Activated effector memory CD4-positive, alpha-beta T cell treated with anti-CD3 and anti-CD28 coated beads, Interleukin-2, amount 50 U/mL, for 16 hours (primary cell): ENCODE measurements at places on chromosomes 6 and 20.

- no peak for DNase-seq
These were observed 97.3 kb downstream of the ANKRD60 start for GRCh38 chr20:58131151-58131550.

DNA sequence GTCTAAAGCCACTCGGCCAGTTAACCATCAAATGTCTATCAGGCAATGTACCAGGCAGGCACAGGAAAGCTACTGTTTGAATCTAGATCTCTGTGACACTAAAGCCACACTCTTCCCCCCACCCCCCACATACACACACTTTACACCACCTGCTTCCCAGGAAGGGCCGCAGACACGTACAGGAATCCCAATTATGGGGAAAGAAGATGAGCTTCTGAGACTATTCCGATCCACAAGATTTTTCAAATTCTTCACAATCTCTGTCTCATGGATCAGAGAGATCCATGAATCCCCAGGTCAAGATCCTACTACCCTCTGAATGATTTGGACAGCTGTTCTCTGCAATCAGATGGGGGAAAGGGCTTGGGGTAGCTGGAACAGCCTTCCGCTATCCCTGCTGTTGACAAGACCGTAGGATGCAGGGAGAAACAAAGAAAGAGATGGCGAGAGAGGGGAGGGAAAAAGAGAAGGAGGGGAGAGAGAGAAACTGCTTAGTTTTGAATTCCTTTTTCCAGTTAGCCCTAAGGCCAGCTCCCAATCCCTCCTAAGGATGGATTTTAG is 25.4 kb upstream of the RIMS4 start:
- no peak for DNase-seq

- peak; percentile 61 for DNase-seq
These were observed 734 bp downstream of the TPBG start for GRCh38 chr6:82364087-82365015.

DNA sequence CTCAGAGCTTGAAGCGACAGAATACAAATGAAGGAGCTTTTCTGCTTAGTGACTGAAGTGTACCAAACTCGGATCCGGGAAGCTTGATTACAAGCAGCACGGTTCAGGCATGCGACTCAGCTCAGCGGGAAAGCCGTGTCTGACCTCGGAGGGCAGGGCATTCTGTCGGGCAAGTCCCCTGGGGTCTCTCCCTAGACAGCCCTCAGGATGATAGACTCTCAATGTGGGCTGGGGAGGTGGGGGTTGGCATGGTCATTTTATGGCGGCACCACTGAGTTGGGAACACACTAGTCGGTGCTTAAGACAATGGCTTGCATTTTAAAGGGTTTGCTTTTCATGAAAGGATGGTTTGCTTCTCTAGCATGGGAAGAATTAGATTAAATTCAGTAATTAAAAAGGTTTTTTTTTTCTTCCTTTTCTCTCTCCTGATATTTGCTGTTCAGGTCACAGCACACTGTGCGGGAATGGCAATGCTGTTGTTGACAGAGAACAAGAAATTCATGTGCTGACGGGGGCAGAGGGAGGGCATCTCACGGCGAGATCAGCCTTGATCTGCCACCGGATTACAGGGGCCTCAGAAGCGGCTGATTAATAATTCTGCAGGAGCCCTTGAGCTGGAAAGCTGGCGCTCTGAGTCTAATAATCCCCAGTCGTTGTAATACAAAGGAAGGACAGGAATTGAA is 80.7 kb upstream of the TRAF3IP2 start:
- DNase-seq, result no peak

DNA sequence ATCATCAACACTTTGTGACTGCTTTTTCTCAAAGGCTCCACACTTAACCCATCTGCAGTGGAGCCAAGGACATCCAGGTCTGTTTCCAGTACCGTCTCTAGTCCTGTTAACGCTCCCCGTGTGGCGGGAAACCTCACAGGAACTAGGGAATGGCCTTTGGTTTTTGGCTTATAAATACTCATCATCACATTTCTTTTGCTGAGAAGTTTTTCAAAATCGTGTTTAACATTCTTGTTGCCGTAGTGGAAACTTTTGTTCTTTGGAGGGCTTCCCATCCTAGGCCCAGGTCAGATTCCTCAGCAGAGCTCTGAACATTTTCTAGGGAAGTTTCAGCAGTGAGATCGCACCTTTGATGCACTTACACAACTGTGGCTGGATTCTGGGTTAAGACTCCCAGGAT is 24.6 kb downstream of the DAAM2 start:
- DNase-seq, result no peak

GRCh38 chr6:160583794-160584193 is 80.3 kb downstream of the LPA start:
- no peak for DNase-seq

GRCh38 chr6:155201461-155202226 is 62.2 kb upstream of the CLDN20 start:
- DNase-seq, result no peak

DNA sequence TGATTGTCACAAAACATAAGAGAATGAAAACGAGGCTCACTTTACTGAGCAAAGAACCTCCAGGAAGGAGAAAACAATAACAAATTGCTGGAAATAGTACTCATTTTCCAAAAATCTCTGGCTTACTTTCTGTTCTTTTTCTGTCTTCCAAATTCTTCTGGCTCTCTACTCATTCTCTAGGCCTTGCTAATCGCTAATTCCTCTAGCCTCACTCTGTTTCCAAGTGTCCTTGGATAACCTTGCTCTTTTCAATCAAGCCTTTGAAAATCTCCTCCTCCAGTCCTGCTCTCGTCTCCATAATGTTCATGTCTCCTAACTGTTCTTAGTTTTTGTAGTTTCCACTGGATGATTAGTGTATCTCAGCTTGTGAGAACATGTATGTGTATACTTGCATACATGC is 96.2 kb upstream of the MAP7 start:
- no peak for DNase-seq

GRCh38 chr6:16018626-16019025 is 110.3 kb upstream of the MYLIP start:
- no peak for DNase-seq

DNA sequence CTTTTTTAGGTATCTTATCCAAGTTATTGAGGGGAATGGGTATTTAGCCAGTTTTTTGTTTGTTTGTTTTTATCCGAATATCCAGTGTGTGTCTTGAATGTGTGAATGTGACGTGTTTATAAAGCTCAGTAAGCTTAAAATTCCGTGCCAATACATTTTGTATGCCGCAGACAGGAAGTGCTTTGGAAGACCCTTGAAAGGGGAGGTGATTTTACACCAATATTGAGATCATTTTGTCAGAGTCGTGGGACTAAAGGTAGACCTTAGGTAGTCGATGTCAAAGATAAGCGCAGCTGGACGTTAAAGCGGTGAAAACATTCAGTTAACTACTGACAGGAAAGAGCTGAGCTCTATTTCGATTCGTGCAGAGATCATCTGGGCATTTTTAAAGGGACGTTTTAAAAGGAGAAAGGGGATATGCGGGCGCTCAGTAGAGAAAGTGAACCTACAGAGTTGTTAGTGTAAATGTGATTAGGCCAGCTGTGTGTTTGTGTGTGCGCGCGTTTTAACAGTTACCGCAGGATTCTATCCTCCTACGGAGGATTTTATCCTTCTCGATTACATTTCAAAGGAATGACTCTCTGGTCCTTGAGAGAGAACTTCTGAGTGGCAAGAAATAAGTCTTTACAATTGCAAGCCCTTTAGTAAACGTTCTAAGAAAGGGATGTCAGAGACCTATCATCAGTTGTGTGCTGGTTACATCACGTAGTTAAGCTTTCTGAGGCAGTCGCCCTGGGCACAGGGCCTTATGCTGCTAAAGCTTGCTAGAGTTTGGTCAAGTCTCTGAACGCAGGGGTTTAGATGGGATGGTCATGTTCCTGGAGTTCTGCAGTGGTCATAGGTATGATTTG is 625 bp upstream of the ECHDC1 start:
- DNase-seq, result no peak

- no peak for DNase-seq
These were observed 18.0 kb downstream of the HRH3 start for GRCh38 chr20:62202083-62202395.

GRCh38 chr6:29815118-29815750 is 12.4 kb upstream of the HLA-G start:
- DNase-seq, result no peak

GRCh38 chr6:43989581-43990146 is 137.6 kb downstream of the MRPL14 start:
- DNase-seq, result no peak

DNA sequence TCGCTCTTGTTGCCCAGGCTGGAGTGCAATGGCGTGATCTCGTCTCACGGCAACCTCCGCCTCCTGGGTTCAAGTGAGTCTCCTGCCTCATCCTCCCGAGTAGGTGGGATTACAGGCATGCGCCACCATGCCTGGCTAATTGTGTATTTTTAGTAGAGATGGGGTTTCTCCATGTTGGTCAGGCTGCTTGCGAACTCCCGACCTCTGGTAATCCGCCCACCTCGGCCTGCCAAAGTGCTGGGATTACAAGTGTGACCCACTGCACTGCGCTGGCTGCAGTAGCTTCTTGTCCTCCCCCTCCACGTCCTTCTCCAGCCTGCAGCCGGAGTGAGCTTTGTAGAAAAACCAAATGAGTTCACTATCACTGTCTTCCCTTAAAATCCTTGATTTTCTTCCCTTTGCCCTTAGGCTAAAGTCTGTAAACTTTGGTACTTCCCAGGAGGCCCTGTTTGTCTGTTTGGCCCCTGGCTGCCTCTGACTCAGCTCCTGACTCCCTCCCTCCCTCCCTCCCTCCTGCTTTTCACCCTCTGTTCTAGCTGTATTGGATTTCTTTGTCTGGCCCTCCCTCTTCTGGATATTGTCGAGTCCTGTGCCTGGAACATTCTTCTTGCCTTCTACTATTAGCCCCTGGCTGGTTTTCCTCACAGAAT is 12.9 kb downstream of the PARD6B start:
- DNase-seq, result no peak

DNA sequence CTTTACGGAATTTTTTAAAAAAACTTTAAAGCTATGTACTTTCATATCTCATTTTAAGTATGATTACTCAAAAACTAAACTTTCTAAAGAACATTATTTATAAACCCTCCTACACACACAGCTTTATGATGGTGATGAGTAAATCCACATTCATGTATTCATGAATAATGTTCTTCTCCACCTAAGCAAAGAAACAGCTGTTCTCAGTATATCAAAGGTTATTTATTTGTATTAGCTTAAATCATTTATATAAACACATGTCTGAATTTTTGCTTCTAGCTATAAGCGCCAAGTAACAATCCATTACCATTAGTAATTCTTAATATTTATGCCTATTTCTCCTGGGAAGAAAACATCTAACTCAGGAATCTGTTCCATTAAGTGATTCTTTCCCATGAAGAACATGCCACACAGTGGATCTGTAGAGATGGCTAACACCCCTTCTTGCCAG is 63.3 kb downstream of the SMLR1 start:
- DNase-seq, result no peak

DNA sequence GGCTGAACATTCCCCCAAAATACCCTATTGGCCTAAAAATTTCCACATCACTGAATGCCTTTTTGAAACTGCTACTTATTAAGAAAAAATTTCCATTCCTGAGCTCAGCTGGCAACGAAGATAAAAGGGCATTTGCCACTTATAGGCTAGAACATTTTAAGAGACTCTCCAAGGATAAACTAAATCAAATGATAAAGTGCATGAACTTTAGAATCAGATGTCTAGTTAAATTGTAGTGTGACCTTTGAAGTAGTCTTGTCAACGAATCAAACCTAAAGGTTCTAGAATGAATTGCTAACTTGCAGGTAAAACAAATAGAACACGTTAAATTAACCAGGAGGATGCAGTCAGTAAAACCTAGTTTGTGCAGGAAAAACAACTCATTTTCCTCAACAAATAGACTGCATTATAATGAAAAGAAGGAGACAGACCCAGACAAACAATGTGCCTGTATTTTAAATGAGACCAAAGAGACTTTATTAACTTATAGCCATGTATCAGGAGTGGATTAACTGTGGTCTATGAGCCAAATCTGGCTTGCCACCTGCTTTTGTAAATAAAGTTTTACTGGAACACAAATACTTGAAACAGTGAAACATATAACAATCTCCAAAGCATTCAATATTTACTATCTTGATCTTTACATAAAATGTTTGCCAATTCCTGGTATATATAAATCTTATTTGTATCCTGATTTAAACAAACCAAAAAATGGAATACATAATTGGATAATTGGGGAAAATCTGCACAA is 184.4 kb downstream of the MEI4 start:
- DNase-seq, result no peak
